Nephron progenitor cell (in vitro differentiated cells): ENCODE measurements at places on chromosomes 5 and 9.

- DNase-seq = no peak
Observed at GRCh38 chr9:90107726-90108655, 503.2 kb downstream of the GADD45G start.

- no peak for DNase-seq
Observed at GRCh38 chr9:121962421-121962820, 130.7 kb downstream of the TTLL11 start.

DNA sequence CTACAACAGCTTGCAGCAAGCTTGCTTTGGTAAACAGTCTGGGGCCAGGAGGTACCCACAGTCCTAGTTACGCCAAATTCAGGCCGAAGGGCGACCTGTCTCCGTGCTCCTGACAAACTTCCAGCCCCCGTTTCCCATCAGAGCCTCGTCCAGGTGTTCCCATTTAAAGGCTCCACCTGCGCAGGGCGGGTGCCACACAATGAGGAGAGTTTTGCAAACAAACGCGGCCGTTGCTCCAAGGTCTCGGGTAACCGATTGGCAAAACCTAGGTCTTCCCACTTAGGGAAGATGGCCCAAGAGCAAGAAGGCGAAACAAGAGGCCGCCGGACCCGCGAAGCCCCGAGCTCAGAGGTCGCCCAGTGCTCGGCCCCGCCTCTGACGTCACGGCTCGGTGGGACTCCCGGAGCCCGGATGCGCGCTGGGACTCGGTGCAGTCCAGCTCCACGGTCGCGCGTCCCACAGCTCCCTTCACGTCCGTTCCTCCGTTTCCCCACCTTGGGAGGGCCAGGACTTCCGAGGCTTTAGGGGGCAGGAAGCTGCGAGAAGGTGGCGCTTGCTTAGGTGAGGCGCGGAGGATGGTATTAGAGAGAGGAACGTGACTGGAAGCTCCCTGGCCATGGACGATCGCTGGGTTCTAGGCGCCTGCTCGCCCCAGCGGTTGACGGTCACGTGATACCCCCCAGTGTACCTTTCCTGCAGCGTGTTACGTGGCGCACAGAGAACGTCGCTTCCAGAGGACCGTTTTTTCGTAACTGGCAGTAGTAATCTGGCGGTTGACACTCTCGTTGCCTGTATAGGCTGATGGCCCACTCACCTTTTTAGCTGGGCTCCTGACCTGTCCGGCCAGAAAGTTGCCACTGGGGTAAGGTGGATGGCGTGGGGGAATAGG is 41.8 kb upstream of the KDM4C start:
- no peak for DNase-seq

- DNase-seq = no peak
Observed at GRCh38 chr5:149797897-149798296, 67.8 kb downstream of the PPARGC1B start.

GRCh38 chr5:4374866-4375265 is 765.3 kb upstream of the ADAMTS16 start:
- DNase-seq = no peak

DNA sequence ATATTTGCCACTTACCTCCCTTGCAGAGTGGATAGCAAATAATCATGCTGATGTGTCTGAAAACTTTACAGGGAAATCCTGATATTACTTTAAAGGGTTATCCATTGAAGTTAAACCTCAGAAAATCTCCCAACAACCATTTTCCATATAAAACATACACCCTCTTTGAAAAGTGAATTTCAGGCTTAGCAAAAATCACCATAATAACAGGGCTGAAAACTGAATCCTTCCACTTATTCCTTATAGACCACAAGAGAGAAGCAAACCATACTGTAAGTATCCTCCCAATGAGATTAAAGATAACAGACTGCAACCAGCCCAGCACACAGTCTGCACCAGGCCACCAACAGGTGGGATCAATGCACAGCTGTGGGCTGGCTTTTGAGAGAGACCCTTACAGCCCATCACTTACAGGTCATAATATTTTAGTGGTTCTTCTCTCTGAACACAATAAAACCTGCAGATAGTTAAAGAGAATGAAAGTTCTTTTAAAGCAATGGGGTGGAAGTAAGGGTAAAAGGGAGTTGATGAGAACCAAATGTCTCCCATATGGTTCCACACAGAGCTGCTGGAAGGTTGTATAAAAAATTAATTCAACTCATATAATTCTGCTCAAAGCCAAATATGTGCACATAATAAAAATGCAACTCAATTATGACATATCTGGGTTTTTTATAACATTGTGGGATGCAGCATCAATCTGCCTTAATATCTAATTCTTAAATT is 376.2 kb upstream of the GRAMD2B start:
- DNase-seq = no peak

DNA sequence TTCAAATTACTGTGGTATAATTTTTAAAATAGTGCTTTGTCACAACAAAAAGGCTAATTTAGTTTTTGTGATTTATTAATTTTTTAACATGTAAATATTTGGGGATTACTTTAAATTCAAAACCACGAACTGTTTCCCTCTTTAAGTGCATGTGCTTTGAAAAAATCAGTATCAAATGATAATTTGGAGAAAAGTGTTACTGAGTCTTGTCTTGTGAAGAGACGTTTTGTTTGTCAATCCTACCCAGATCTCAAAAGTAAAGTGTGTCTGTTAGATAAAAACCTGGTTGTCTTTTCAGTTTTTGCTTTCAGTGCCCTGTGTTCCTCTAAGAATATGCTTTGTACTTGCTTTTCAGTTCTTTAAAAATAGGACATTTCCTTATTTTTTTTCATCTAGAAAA is 7.7 kb downstream of the ZSWIM6 start:
- no peak for DNase-seq

- DNase-seq = no peak
Observed at GRCh38 chr9:92729735-92730155, 34.9 kb downstream of the BICD2 start.
